ENCODE measurements at places on chromosomes 4 and X.
A peak's percentile ranks its signal among the peaks of the same experiment; 100 is the strongest.

DNA sequence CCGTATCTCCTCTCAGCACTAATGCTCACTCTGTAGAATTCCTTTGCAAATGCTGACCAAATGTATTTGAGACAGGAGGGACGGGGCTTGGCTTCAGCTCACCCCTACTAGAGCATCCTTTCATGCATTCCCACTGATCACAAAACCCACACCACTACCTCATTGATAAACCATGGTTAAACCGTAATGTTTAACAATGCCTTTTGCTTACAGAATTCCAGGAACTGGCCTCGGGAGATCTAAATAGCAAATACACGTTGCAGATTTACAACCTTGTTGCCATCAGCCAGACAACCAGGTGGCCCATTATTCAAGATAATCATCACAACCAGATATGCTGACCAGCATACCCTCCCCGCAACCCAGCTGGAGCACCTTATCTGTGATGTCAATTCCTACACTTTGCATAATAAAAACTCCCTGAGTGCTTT is 391.9 kb downstream of the KCTD8 start:
- peak; percentile 35 for DNase-seq

- no peak for DNase-seq
These were observed 25.7 kb downstream of the SLC39A8 start for GRCh38 chr4:102319594-102319993.

- DNase-seq: no peak
These were observed 20.3 kb downstream of the DGKQ start for GRCh38 chr4:952881-953573.

GRCh38 chr4:173777921-173778320 is 247.9 kb upstream of the HAND2 start:
- no peak for DNase-seq

GRCh38 chr4:99841129-99841528 is 24.5 kb downstream of the DAPP1 start:
- no peak for DNase-seq

DNA sequence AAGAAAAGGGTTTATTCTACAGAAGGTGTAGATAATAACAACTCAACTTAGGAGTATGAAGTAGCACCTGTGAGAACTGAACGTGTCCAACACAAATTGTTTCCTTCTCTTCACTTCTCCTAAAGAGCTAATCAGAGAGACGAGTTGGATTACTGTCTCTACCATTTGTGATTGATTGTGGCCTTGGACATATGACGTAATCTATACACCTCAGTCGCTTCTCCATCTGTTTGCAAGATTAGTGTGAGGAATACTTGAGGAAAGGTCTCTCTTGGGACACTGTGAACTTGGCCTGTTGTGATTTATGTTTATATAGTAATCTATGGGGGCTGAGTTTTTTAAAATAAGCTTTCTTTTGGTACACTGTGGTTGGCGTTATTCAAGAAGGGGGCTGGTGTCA is 182.0 kb downstream of the ZNF330 start:
- DNase-seq: no peak

DNA sequence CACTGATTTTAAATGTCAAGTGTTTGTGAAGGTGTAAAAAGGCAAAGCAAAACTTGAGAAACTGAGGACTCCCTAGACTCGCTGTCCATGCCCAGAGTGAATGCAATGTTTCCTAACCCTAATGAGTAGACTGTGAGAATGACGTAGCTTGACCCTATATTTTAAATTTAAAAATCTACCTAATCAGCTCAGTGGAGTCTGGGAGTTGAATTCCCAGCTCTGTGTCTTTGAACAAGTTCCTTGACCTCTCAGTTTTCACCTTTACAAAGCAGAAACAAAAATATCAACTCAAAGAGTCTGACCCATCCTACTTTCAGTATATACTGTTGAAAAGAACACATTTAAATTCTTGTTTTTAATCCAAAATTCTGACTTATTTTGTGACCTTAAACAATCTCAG is 2.3 kb downstream of the FGA start:
- no peak for DNase-seq

DNA sequence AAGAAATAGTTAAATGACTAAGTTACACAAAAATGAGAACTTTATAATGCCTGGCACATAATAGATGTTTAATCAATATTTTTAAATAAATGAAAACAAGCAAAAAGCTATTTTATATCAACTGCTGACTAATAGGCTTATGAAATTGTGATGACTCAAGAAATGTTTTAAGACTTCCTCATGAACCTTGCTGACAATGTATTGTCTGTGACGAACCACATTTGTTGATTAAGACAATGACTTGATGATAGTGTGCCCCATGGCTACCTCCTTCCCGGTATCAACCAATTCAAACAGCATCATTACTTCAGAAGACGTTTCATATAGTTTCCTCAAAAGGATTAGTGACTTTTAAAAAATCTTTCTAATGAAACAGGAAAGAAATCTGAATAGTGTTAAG is 7.9 kb downstream of the CXCL6 start:
- no peak for DNase-seq

GRCh38 chr4:130296448-130296847 is 1200.5 kb downstream of the C4orf33 start:
- DNase-seq: no peak

- DNase-seq: no peak
These were observed 54.3 kb upstream of the MAGEB2 start for GRCh38 chrX:30161043-30161442.

GRCh38 chrX:18721683-18722499 is 14.4 kb downstream of the PPEF1 start:
- no peak for DNase-seq

DNA sequence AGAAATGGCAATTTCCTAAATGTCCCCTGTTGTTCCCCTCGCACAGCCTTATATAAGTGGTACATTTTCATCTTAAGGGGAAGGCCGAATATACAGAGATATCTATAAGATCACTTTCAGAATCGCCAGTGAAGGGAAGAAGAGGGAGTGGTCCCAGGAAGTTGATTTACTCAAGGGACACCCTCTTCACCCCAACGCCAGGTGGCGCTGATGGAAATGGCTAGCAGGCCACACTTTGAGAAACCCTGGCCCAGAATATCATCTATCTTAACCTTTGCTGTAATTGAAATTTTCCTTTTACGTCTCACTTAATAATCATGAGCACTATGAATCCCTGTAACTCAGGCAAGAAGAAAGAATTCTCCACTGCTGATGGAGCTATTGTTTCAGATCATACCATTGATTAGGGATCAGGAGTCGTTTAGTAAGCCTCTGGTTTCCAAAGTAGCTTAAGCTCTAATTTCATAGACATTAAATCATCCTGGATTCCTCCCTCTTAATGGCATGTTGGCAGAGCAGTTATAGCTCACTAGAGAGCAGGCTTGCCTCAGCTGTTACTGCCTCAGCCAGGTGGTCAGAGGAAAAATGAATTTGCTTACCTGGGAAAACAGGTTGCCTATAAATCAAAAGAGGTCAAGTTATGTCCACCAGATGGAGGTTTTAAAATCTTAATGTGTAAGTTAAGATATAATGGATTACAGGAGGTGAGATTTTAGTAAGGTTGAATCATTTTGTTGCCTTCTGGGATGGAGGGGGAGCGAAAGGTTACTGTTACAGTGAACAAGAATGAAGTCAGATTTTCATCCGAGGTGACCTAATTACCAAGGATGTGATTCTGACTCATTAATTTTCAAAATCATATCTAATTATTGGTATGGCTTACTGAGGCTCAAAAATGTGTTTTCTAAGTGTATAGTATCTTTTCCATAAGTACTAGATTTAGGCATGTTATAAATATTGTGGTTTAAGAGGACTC is 941.2 kb upstream of the TENM3 start:
- DNase-seq: no peak

- DNase-seq: no peak
These were observed 164.4 kb downstream of the GRIA3 start for GRCh38 chrX:123348468-123348867.

- no peak for DNase-seq
These were observed 80.7 kb downstream of the UBE2NL start for GRCh38 chrX:143964549-143964948.

- no peak for DNase-seq
These were observed 1.8 kb upstream of the DOCK11 start for GRCh38 chrX:118493653-118494297.

- no peak for DNase-seq
These were observed 3.7 kb downstream of the IL13RA2 start for GRCh38 chrX:115013705-115014104.

DNA sequence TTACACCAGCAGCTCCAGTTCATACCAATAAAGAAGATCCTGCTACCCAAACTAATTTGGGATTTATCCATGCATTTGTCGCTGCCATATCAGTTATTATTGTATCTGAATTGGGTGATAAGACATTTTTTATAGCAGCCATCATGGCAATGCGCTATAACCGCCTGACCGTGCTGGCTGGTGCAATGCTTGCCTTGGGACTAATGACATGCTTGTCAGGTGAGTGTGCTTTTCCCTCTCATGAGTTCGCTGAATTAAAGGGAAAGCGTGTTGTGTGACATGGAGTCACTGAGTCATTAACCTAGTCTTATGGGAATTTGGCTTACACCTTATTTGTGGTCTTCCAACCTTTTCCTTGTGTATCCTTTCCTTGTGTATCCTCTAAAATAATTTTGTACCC is 15.9 kb downstream of the TMEM165 start:
- DNase-seq: no peak

DNA sequence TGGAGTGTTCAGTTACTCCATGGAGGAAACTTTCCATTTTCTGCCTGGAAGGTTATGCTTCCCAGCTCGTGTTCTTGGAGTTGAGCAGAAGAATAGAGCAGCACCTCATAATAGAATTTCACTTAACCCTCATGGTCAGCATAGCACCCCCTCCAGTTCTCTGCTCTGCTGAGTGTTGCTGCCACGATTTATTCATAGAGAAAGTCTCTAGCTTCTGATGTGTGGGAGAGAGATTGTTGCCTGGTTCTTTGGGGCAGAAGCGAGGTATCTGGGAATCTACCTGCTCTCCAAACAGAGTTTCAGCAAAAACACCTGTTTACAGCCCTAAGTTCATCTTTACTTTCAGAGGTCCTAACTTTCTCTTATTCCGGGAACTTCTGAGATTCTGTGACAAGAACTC is 3.9 kb upstream of the DTHD1 start:
- DNase-seq: no peak

DNA sequence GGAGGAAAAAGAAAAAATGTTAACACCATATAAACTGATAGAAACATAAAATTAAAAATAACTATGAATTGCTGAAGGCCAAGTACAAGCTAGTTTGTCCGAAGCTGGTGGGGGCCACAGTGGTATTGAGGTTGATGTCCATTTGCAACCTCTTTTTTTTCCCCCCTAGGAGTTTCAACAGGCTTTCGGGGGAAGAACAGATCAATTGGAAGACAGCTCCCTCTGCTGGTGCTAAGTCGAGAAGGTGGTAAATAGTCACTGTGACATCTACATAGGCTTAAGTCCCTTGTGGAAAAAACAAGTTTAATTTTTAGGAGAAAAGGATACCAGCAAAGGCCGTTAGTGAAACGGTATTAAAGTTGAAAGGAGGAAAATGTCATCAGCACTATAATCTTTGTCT is 115.7 kb upstream of the ZXDA start:
- DNase-seq: no peak

GRCh38 chr4:108612365-108612764 is 8.0 kb upstream of the RPL34 start:
- DNase-seq: no peak

GRCh38 chr4:174505007-174505406 is 17.3 kb downstream of the HPGD start:
- DNase-seq: no peak

DNA sequence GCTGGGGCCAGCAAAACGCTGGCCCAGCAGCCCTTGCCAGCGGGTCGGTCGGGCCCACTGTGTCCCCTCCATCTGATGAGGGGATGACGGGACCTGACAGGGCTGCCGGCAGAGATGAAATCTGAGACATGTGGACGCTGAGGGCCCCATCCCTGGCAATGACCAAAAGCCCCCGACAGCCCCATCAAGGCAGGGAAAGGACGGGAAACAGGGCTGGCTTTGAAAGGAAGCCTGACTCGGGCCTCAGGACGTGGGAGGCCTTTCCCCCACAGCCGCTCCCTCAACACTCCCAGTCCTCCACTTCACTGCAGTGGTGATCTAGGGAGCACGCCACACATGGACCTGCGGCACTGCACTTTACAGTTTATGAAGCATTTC is 202.4 kb downstream of the AFAP1 start:
- no peak for DNase-seq

DNA sequence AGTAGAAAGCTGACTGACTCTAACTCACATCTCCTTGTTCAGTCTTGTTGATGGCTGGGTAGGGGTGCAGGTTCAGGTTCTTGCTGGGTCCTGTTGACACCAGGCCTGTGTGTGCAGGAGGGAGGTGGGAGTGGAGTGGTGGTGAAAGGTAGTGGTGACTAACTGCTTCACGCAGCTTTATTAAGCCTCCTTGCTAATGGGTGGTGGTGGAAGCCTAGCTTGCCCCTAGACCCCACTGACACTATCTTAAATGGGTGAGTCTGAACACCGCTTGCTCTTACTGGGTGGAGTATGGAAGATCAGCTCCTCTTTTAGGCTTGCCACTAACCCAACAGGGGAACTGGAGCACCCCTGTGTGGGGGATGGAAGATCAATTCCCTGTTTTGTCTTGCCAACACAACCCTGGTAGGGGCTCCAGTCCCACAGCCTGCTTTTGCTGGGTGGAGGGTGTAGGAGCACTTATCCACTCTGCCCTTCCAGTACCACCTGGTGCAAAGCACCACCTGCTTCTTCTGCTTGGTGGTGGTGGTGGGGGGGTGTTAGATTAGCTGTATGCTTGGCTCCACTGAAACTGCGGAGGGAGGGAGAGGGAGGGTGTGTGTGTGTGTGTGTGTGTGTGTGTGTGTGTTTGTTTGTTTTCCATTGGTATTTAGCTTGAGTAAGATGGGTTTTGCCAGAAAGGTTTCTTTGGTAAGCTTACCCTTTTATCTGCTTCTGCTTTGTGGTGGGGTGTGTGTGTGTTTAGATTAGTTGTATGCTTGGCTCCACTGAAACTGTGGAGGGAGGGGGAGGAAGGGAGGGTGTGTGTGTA is 25.6 kb downstream of the KDM6A start:
- no peak for DNase-seq

GRCh38 chr4:1333256-1333655 is 13.8 kb upstream of the UVSSA start:
- DNase-seq: no peak

DNA sequence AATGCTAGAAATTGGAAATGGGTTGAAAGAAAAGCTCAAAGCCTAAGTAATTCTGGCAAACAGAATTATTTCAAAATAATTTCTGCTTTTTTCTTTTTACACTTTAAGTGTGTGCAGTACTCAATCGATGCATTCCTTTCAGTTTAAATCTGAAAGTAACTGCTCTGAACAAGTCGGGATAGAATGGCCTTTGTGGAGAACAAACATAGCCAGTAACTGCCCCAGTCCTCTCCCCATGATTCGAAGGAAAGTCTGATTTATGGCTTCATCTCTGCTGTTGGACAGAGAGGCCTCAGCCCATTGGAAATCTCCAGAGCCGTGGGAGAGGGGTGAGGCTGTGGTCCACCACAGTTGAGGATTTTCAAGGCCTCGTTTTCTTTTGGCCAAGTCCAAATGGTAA is 174.0 kb upstream of the TLL1 start:
- DNase-seq: no peak

GRCh38 chr4:80302616-80303223 is 32.8 kb upstream of the CFAP299 start:
- DNase-seq: no peak

- no peak for DNase-seq
These were observed 21.9 kb upstream of the CYP4V2 start for GRCh38 chr4:186169333-186169944.
